ENCODE measurements at places on chromosomes 1 and 21.

DNA sequence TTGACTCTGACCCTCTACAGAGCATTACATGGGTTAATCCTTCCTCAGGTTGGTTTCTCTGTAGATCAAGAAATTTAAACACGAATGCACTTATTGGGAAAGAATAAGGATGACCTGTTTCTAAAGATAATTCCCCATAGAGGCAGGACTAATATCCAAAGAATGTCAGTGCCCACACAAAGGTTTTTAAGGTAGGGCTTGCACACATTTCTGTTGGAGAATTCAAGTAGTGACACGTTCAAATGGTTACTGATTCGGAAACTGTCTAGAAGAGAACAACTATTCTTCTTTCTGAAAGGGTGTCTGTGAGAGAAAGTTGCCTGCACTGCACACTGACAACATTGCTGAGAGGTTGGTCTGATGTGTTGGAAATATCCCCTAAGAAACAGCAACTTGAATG lies 167.3 kb downstream of the ZNF326 start:
- H3K27ac ChIP-seq, result no peak overlapping the region
- no peaks in the 10 kb centered on the region for H3K36me3 ChIP-seq
- H3K4me3 ChIP-seq, result no peak overlapping the region
- no peaks in the 10 kb centered on the region for H3K27me3 ChIP-seq
- H3K4me1 ChIP-seq, result no peaks in the 10 kb centered on the region

GRCh38 chr1:93844262-93845045 lies 34.6 kb downstream of the DNTTIP2 start:
- no peaks in the 10 kb centered on the region for H3K27me3 ChIP-seq
- peaks cover 6% of the 10 kb centered on the region for H3K4me1 ChIP-seq
- H3K4me3 ChIP-seq, result no peak overlapping the region
- no peak overlapping the region for H3K27ac ChIP-seq
- peak; percentile 54 for DNase-seq

DNA sequence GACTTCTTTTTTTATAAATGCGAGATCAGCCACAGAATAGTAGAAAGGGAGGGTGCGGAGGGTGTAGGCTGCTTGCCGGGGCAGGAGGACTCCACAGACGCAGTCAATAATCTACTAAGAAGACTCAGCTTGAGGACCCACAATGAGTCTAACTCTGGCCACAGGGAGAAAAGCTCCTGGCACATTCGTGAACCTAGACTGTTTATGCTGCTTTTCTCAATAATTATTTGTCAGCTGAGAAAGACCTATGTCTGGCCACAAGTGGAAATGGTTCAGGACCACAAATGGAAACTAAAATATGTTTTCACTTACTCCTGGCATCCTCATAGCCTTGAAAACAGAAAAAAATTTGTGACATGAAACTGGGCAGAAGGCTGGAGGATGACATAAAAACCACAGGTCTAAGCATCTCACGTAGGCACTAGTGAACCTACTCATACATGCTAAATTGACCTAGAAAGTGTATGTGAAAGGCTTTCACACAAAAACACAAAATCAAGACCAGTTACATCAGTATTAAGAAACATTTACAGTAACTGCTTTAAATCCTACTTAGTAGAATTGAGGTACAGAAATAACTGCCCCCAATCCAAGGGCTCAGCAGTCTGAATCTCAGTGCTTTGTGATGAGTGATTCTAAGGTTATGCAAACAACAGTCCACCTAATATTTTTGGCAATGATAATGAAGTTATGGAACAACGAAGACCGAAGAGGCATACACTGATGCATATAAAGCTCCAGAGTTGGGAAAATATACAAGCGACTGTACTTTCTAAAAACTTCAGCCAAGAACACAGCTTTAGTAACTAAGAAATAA lies 159.5 kb downstream of the SLC45A1 start:
- no peaks in the 10 kb centered on the region for H3K36me3 ChIP-seq
- H3K4me3 ChIP-seq, result no peak overlapping the region
- no peaks in the 10 kb centered on the region for H3K27me3 ChIP-seq
- H3K4me1 ChIP-seq, result 0 out of 2 replicates have a peak, but pooled peaks cover 7% of the 10 kb centered on the region
- DNase-seq, result no peak

- peak overlapping the region; percentile 27 for H3K27ac ChIP-seq
- no peak for DNase-seq
- no peak overlapping the region for H3K4me3 ChIP-seq
- H3K27me3 ChIP-seq, result no peaks in the 10 kb centered on the region
These were observed 87.3 kb upstream of the TLR5 start for GRCh38 chr1:223230161-223230881.

- DNase-seq, result no peak
- H3K36me3 ChIP-seq, result no peaks in the 10 kb centered on the region
- H3K27me3 ChIP-seq, result no peaks in the 10 kb centered on the region
- no peaks in the 10 kb centered on the region for H3K4me1 ChIP-seq
- H3K4me3 ChIP-seq, result no peak overlapping the region
- no peak overlapping the region for H3K27ac ChIP-seq
These were observed 23.6 kb downstream of the PTPRU start for GRCh38 chr1:29259802-29260441.

All from Caco-2 (cell line).